ENCODE measurements at places on chromosomes 2 and 18. TPM values are rescaled to one million over a fixed set of nuclear protein-coding genes. Genes with fewer than 3 reads are reported as not detected.
A peak's percentile ranks its signal among the peaks of the same experiment; 100 is the strongest.

DNA sequence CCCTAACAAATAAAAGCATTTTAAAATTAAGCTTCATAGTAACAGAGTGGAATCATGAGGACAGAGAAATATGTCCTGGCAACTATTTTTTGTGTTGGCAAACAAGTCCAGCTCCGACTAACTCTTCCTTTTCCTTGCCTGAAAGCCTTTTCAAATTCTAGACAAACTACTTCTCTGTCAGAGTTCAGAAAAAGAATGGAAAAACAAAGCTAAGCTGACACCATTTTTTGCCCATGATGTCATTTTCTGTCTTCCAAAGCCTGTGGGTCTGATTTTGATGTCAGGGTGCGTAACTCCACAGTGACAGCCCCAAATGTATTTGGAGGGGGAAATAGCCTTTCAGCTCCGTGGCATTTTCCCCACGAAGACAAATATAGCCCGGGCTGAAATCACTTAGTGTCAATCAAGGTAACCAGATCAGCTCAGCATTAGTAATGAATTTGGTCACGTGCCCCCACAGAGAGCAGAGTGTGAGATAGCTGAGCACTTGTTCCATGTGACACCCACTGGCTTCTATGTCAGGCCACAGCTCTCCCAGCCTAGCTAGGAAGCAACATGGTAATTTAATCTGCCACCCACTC lies 233.0 kb upstream of the SIX2 start:
- DNase-seq: peak; percentile 75

DNA sequence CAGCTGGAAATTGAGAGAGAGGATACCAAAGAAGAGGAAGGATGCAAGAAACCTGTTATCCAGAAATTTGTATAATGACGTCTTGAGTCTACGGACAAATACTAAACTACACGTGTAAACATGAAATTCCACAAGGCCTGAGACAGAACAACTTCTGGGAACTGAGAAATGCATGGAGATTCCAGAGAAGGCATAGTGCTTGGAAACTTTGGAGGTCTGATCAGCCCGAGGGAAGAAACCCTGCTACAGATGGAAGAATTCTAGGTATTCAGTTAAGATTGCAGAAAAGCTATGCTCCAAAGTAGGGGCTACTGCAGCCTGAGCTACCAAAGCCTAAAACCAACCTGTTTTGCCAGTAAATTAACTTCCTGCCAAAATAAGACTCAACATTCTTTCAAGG lies 120.4 kb downstream of the PDCL3 start:
- DNase-seq: no peak

DNA sequence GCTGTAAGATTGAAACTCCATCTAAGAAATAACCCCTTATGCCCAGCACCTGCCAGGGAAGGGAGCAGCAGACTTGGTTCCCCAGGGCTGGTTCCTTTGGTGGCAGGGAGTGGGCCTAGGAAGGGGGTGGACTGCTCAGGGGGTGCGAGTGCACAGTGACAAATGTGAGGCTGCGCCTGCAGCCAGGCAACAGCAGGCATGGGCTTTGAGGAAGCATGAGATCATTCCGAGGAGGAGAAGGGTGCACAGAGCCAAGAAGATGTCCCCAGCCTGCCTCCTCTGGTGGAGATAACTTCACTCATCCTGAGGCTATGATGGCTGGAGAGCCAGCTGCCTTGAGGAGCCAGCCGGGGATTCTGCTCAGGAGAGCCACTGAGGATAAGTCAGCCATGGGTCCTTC lies 158.0 kb downstream of the CAPN13 start:
- DNase-seq: no peak

DNA sequence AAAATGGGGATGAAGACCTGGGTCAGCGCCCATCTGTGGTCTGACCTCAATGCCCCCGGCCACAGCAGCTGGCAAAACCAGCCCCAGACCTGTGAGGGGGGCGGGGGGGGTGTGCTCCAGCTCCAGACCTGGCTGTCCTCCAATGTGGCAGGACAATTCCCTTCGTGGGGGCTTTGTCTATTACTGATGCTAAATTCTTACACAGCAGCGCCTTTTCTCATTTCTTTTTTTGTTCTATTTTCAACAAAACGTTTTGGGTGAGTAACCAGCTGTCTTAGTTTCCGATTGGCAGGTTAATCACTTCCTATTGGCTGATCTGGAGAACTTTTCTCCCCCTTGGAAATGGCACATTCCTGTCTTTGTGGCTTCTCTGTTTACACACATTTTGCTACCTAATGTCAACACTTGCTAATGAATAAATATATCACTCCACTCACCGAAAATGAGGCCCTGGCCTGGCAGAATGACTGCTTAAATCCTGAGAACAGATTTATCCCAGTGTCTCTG lies 4.4 kb downstream of the SMAD7 start:
- no peak for DNase-seq

DNA sequence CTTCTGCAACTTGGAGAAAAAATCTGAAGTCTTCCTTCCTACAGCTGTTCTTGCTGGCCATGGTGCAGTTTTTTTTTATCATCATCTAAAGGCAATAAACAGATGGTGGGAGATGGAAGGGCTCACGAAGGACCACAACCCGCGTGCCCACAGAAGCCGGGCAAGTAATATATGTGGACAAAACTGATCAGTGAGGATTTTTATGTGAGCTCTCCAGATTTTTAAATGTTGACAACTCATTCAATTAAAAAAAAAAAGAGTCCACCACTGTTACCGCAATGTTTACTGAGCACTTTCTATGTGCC lies 55.9 kb upstream of the CREB1 start:
- no peak for DNase-seq

GRCh38 chr2:234496835-234497593 lies at the start of gene ARL4C:
TSS of gene ARL4C (minus strand) at chr2:234497081. CDS start at chr2:234496586, 495 bp downstream.
- peak; percentile 76 for DNase-seq

GRCh38 chr2:132586835-132587234 lies 83.2 kb downstream of the LYPD1 start:
- DNase-seq: no peak

DNA sequence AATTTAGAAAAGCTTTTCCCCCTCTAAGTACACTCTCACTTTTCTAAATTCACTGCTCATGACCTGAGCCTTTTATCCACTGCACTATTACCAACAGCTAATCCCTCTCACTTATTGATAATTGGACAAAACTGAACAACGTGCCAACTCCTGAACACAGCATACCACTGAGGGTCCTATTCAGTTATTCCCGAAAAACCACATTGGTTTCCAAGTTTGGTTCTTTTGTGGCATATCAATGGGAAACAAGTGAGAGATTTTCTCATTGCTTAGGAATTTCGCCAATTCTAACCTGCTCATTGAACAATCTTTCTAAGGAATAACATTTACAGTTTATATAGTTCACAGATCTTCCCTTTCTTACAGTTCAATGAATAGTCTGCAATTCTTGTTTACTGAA lies 977.4 kb downstream of the TMEM182 start:
- DNase-seq: no peak

DNA sequence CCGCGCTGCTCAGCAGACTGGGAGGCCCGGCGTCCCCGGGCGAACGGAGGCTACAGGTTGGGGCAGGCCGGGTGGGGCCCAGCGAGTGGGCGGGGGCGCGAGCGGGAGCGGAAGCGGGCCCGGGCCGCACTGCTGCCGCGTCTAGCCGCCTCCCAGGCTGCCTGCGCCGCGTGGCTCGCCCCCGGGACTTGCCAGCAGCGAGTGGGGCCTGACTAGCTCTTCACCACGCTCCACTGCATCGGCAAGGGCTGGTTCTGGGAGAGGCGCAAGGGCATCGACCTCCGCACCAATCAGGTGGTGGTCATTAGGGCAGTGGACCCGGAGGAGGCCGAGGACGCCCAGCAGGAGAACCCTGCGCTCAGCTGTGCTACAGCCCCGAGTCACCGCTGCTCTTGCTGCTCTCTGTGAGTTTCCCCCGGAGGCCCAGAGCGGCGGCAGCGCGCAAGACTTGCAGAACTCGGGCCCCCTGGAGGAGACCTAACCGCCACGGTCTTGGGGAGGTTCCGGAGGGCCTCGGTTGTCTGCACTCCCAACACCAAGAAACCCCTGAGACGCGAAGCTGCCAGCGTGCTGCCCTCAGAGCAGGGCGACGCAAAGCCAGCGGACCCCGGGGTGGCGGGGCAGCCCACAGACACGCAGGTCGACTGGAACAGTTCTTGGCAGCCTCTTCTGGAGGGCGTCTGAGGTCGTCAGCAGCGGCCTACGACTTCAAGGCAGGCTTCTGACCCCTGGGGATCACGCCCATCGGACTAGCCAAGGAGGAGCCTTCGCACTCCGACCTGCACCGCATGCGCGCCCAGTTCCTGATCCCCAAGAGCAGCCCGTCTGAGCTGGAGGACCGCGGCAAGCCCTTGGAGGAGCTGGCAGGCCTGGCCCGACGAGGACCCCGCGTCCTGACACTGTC lies 27.2 kb upstream of the PTPN2 start:
- DNase-seq: no peak

DNA sequence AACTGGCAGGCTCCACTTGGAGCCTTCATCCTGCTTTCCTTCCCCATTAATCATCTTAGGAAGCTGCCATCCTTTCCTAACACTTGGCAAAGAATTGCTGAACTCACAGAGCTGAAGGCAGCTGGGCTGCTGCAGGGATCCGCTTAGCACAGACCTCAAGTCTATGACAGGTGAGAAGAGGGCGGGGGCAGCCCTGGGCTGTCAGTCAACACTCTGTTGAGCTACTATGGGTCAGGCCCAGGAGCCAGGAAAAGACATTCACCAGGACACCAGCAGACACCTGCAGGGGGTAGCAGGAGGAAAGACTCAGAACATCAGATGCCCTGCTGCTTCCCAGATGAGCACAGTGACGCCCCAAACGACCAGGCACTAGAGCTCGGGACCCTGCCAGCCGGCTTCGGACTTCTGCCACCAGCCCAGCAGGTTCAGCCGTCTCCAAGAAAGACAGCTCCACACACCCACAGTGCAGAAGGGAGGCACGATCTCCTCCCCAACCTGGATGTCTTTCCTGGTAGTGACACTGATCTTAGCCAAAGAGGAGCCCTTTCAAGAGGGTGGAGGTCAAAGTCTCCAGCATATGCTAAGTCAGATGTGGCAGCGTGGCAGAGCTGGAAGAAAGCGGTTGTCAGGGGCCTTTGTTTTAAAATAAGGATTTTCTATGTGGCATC lies 55.2 kb downstream of the SNORC start:
- no peak for DNase-seq

- no peak for DNase-seq
These were observed 16.4 kb upstream of the NFU1 start for GRCh38 chr2:69453475-69454129.

DNA sequence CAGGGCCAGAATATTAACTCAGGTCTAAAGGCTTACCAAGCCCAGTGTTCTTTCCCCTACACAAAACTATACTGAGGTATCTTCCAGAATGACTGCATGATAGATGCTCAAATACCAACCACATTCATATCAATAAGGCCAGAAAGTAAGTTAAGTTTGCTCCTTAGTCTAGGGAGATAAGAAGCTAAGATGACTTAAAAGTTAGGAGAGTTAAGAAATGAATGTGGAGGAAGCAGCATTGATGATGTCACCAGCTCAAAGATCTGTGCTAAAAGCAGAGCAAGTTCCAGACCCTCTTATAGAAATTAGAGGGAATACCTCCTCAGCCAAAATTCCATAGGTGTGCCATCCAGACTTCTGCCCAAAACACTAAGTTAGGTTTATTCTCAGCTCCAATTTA lies 6.1 kb downstream of the PPP4R1 start:
- no peak for DNase-seq

DNA sequence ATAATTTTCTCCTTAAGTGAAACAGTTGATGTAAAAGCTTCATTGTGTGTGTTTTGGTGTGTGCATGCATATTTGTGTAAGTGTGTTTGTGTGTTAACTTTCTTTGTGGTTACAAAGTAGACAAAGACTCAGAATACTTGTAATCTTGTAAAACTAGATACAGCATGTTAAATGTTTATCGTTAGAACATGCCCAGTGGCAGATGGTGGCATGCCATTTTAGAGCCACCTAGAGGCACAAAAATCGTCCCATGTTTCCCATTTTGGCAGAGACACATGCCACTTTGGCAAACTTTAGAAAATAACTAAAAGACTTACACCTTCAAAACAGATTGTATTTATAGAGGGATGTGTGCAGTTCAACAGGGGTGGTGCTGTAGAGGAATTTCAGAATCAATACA lies 224.1 kb downstream of the LRP1B start:
- DNase-seq: no peak

DNA sequence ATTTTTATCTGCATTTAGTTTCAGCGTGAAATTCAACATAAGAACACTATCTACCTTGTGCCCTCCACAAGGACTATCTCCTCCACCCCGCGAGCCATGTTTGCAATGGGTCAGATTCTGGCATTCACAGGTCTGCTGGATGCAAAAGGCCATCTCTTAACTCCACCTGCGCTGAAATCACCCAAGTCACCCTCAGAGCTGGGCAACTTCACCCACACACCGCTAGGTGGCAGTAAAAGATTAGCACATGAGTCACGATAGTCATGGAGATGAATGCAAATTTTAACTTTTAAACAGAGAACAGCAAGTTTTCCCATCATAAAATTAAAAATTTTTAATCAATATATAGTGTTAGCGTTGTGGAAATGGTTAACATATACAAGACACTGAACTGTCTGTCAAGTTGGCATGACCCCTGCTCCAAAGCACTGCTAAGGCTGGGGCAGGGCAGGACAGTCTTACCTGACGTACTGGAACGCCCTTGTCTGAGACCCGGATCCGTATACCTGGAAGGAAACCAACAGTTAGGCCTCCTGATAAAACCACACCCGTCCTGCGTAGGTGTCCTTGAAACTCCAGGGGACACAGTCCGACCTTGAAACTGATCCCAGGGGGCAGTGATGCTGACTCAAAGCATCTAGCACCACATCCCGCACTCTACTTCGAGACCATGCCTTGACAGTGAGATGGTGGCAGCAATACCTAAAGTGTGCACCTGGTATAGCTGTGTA lies 89.6 kb downstream of the UXS1 start:
- DNase-seq: no peak

Gene KIF1A
- total RNA-seq: 0.11 TPM

Gene CDH20
- total RNA-seq: not detected

Gene BOLL
- total RNA-seq: not detected

Gene IL1F10
- total RNA-seq: not detected

Gene TCF4
- total RNA-seq: 180 TPM

Measured in ascending aorta (tissue), 2 donors.